ENCODE measurements at places on chromosomes 2 and 18. TPM values are rescaled to one million over a fixed set of nuclear protein-coding genes. Genes with fewer than 3 reads are reported as not detected.

TFCP2L1 gene
- not detected for total RNA-seq

C1QL2 gene
- not detected for total RNA-seq

GRCh38 chr18:49757513-49758262 is 55.6 kb downstream of the ACAA2 start:
- no peak for DNase-seq

GRCh38 chr18:77470569-77471413 is 221.1 kb downstream of the GALR1 start:
- no peak for DNase-seq

GRCh38 chr2:204278454-204278853 is 266.8 kb upstream of the PARD3B start:
- DNase-seq, result no peak

DNA sequence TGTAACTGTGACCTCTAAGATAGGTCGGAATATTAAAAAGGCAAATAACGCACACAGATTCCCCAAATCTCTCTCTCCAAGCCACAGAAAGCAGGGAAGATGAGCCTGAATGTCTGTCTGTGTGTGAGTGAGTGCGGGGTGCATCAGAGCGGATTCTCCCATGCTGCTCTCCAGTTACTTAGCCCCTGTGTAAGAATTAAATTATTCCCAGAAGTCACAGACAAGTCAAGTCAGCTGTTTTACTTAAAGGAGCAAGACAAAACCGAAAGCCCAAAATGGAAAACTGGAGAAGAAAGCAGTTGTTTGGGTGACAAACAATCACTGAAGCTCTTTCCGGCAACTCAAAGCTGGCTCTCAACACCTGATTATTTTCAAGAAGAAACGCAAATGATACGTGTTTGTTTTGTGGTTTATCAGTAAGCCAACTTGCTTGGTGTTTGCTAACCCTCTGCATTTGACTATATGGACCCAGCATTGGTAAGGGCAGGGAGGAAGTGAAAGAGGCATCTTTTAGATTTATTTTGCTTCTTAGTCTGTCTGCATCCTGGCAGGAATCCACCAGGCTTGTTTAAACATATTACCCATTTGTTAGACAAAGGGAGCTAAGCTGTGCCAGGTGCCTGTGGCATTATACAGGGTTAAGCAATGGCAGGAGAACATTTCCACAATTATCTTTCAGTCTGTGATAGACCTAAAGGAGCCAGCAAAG is 121.5 kb upstream of the CREB1 start:
- DNase-seq, result peak; percentile 32

DNA sequence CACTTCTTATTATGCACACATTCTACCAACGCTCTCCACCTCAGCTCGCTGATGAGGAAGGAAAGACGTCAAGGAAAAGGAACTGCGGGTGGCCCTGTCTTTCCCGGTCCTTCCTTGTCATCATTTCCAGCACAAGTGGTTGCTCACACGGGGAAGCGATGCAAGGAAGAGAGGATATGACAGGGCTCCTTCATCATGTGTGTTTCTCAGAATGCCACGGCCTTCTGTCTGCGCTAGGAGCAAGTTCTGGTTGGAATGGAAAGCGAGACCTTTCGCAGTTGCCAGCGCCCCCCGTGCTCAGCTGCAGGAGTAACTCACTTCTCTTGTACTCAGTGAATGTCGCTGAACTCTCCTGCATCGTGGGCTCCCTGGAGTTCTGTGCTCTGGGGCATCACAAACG is 191.8 kb upstream of the GLI2 start:
- no peak for DNase-seq

- no peak for DNase-seq
Measured at GRCh38 chr2:109513749-109514588, 99.8 kb downstream of the SEPTIN10 start.
